GM13976 (cell line): ENCODE measurements at places on chromosomes 16 and 17.
A peak's percentile ranks its signal among the peaks of the same experiment; 100 is the strongest.

DNA sequence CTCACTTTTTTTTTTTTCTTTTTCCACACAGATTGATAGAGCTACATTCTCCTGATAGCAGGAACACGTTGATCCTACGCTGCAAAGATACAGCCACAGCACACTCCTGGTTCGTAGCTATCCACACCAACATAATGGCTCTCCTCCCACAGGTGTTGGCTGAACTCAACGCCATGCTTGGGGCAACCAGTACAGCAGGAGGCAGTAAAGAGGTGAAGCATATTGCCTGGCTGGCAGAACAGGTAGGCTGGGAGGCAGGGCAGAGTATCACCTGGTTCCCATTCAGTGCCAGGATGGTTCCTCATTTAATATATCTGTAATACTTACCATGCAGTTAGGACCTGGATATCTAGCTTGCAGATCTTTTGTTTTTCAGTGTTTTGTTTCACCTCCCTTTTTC lies 51.1 kb upstream of the VPS4A start:
- no peak for DNase-seq

GRCh38 chr17:2028234-2028614 lies 1.7 kb upstream of the DPH1 start:
- DNase-seq = no peak

- no peak for DNase-seq
These were observed 1.1 kb downstream of the GJC1 start for GRCh38 chr17:44828919-44829522.

- DNase-seq = no peak
These were observed 253.1 kb downstream of the RBFOX1 start for GRCh38 chr16:7585705-7586104.

DNA sequence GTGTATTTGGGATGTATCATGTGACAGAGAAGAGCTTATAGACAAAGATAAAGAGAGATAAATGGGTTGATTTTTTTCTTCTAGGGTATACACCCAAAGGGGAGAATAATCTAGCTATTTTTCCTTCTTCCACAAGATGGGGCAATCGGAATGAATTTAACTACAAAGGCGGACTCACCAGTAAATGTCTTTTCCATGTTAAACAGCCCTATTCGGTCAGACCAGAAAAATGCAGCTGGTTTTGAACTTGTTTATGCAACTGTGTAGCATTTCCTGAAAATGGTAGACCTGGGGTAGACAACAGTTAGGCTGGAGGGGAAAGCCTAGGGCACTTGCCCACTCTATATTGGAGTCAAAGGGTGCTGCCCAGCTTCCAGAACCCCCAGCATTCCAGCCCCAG lies 477.1 kb downstream of the TOX3 start:
- DNase-seq = no peak

- no peak for DNase-seq
These were observed 172.2 kb downstream of the RBFOX1 start for GRCh38 chr16:7504844-7505243.

- DNase-seq = no peak
These were observed 70.5 kb downstream of the TIMM22 start for GRCh38 chr17:1067282-1067956.

GRCh38 chr17:13970531-13970930 lies 98.8 kb upstream of the COX10 start:
- no peak for DNase-seq

DNA sequence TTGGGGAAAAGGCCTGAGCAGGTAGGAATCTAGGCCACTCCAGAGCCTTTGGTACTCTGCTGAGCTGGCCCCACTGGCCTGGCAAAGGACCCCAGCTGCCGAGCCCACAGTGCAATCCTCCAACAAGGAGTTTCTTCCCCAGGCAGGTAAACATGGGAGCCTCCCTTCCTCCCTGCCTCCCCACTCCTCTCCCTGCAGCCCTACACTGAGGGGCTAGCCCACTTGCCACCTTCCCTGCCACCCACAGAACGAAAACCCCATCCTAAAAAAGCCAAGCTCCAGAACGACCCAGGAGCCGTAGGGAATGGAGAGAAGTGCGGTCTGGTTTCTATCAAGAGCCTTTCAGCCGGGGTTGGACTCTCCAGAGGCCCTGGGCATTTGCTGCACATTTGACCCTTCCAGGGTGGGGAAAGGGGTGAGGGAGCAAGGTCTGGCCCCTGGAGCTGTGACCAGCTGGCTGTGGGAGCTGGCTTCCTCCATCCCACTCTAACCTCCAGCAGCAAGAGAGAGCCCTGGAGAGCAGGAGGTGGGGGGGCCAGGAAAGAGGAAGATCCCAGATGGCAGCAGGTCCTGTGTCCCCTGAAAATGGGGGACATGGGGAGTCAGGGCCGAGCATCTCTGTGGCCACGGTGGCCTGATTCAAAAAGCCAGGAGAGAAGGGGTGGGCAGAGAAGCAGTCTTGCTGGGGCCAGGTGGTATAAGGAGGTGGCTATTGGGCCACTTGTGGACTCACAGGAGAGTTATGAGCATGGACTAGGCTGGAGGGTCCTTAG lies 1.3 kb downstream of the HID1 start:
- no peak for DNase-seq

DNA sequence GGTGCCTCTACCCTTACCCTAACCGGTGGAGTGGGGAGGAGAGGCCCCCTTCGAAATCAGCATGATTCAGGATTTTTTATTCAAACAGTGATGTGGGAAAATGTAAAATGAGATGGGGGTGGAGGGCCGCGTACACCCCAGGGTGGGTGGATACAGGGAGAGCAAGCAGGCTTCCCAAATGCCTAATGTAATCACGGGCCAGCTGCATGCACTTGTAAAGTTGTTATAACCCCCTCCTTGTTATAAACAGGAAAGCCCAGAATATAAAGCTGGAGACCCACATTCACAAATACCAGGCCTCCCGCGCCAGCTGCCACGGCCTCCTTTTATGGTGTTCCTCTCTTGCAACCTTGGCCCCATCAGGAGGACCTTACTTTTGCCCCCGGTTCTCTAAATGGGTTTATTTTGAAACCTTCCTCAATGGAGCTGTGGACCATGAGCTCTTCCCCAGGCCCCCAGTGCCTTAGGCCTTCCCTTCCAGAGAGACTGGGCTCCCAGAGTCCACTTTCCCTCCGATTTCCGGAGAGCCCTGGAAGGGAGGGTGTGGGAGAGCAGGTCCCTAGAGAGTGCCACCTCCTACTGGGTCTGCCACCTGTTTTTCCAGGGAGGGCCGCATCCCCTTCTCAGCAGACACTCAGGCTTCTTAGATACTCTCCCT lies 906 bp upstream of the FOXL1 start:
- DNase-seq = no peak

GRCh38 chr16:1443403-1443973 lies 868 bp downstream of the CCDC154 start:
- DNase-seq = no peak

DNA sequence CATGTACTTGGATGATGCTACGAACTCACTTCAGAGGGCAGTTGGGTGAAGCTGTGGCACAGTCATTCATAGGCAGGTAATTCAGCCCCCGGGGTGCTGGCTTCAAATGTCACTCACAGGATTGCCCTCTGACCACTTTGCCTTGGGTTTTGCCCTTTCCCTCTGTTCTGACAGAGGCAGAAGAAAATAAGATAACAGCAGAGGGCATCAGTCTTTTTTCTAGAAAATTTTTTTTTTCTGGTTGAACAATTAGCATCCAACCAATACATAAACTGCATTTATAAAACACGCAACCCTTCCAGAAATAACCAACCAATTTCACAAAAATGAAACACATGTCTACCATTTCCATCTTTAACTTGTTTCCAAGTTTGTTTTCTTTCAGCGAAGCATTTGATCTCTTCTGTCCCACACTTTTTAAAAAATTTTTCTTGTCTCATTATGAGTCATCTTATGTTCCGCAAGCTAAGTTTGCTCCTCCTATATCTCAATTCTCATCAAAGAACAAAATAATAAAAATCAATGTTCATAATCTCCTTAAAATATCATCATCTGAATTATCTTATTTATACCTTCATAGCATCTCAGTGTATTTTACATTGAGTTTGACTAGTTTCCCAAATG lies 15.6 kb downstream of the NACA2 start:
- no peak for DNase-seq

DNA sequence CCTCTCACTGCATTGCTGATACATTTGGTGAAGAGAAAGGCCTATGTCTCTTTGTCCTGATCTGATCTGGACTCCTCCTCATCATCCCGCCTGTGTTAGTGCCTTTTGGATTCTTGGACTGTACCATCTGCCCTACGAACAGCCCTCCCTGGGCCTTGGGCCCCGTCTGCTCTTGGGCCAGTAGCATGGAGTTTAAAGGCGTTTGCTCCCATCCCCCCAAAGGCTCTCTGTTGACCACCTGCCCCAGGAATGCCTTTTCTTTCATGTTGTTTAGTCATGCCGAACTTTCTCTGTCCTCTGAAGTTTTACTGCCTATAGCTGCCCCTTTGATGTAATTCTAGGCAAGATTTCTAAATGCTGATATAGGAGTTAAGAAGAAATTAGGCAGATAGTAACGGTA lies 30.9 kb upstream of the MEAK7 start:
- no peak for DNase-seq

DNA sequence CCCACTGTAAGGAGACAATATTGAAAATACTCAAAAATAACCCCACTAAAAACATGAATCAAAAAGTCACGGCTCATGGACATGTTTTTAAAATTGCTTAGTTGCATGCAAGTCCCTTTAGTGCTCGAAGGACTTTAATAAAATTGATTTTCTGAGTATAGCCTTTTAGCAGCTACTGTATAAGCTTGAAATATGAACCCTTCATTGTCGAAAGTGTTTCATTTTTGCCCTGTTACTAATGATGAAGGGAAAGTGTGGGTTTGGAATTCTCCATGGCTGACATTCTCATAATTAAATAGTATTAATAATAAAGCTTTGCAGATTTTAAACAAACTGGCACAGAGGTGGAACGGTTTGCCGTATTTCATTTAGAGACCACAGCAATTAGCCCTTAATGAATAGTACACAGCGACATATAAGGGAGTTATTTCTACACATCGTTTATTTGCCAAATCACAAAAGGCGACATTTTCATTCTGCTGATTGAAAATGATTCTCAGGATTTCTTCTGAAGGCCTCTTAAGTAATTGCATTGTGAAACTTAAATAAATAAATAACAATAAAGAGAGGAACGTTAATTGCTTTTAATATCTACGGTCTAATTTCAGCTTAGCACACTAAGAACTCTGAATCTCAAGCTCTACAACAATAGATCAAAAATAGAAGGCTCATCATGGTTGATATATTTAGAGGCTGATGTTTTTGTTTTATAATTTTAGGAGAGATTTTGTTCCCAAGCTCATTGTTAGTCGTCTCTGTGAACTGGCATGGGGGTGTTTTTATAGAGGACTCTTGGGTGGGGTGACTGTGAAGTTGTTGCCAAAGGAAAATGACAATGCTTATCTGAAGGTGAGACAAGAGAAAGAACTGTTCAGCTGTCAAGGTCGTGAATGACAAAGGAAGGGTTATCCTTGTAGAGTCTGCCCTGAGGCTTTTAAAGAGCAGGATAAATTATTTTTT lies 60.6 kb downstream of the IRX6 start:
- no peak for DNase-seq

GRCh38 chr16:50201787-50202186 lies 48.7 kb downstream of the TENT4B start:
- DNase-seq = peak; percentile 27

GRCh38 chr16:85227946-85228862 lies 115.9 kb upstream of the CIBAR2 start:
- DNase-seq = peak; percentile 72

- DNase-seq = no peak
These were observed 52.4 kb upstream of the CDH3 start for GRCh38 chr16:68592466-68593337.

DNA sequence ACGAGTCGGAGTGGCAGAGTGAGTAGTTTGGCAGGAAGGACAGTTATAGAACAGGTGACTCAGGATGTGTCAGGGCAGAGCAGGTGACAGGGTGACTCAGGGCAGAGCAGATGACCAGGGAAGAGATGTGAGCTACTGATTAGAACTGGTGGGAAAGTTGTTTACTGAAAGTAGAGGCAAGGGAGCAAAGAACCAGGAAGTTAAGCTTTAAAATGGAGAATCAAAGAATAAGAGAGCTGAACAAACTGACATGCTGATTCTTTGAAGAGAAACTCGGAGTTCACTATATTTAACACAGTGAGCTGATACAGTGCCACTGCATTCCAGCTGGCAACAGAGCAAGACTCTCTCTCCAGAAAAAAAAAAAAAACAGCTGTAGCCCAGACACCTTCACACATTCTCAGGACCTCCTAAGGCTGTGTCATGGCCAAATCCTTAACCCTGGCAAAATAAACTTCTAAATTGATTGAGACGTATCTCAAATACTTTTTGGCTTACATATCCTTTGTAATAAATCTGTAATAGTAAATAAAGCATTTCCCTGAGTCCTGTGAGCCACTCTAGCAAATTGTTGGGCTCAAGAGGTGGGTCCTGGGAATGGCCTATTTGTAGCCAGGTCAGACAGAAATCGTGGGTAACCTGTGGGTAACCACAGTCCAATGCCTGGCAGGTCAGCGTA lies 12.3 kb upstream of the UBE2I start:
- no peak for DNase-seq

GRCh38 chr16:55563797-55564196 lies 2.7 kb upstream of the CAPNS2 start:
- DNase-seq = no peak

GRCh38 chr16:83312718-83313245 lies 495.0 kb upstream of the HSBP1 start:
- DNase-seq = no peak

GRCh38 chr16:727291-727977 lies 528 bp downstream of the HAGHL start:
- peak; percentile 70 for DNase-seq

DNA sequence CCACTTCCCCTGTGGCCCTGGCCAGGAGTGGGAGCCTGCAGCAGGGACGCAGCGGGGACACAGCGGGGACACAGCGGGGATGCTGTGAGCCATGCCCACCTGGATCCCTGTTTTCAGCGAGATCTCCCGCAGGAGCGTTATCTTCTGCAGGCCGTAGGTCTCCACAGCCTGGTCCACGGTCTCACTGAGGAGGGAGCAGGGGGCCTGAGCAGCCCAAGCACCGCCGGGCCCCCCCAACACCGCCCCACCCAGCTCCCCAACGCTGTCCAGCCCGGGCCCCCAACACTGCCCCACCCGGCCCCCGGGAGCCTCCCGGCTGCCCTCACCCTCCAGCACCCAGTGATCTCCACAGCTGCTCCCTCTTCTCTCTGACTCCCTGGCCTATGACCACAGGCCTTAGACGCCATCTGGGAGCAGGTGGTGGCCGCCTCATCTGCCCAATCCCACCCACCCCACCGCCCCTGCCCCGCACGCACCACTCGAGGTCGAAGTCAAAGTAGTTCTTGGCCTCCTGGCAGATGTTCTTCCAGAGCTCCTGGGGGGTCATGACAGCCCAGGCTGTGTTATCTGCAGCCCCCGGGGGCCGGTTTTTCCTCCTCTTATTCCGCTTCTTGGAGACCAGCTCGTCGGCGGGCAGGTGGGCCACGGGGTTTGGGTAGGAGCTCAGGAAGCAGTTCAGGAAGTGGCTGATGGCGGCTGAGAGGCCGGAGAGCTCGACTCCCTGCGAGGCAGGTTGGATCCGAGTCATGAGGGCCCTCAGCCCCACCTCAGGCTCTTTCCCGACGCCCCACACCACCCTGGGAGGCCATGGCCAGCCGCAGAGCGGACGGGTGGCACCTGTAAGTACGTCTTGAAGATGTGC lies 17.0 kb downstream of the CLUH start:
- peak; percentile 25 for DNase-seq

GRCh38 chr16:89004209-89004831 lies 27.3 kb upstream of the CBFA2T3 start:
- no peak for DNase-seq
